GM12865 (cell line): ENCODE measurements at places on chromosomes 12 and 14.

DNA sequence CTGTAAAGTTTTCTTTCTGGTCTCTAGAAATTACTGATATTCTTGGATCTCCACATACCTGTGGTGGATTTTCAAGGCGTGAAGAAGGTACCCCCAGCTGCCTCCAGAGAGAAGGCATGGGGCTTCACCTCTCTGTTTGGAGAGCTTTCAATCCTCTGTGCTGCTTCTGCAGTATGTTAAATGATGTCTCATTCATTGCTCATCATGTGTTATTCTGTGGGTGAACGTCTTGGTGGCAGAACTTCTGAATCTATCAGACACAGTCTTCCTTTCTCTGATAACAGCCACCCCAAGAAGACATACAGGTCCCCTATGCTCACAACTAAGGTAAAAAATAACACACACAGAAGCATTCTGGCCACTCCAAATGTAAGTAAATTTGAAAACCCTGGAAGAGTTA, 221.3 kb upstream of the TMEM260 start:
- no peak for DNase-seq

GRCh38 chr12:55676707-55677106, 31.0 kb downstream of the ITGA7 start:
- no peak for DNase-seq

DNA sequence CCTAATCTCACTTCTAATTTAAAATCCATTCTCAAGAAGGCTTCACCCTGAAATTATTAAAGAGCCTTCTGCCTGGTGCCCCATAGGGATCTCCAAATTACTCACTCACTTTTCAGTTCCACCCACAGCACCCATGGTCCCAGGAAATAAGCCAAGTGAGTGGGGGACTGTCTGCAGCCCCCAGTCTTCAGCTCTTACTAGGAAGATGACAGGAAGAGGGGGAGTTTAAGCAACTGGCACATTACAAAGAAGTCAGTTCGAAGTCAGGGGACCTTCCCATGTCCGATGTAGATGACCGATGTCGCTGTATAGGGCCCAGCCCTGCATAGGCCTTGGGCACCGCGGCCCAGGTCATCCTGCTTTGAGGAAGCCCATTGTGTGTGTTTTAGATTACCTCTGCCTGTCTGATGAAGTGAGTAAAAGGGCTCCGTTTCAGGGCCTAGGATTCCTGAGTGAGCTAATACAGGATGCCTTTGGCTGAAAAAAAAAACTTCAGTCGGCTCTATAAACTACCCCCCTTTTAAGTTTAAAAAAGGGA, 1.9 kb downstream of the ACTN1 start:
- peak; percentile 12 for DNase-seq

DNA sequence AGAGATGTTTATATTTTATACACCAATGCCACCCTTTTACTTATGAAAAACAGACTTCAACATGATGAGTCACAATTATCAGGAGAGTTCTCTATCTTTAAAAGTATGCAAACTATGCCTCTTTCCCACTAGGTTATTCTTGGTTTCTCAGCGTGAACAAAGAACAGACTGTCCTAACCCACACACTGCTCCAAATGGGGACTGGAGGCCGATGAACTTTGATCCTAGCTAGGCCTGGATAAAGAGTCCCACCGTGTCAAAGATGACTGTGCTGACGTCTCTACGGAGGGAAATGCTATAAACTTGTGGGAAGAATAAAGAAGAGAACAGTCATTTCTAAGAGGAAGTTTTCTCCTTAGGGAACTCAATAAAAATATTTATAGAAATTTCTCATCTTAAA, 160.1 kb downstream of the EPS8 start:
- DNase-seq, result peak; percentile 39

DNA sequence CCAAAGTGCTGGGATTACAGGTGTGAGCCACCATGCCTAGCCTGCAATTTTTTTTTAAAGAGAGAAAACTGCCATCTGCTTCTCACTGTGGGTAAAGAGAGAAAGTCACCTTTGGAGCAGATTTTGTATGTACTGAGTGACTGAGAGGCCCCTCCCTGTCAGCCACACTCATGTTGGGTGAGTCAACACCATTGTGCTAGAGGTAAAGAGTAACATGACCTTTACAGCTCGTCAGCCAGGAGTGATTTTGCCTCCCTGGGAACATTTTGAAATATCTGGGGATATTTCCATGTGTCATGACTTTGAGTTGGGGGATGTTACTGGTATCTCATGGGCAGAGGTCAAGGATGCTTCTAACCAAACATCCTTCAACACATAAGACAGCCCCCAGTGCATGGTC, 115.2 kb downstream of the KSR2 start:
- DNase-seq, result no peak

GRCh38 chr14:90560991-90561390, 164.2 kb downstream of the CALM1 start:
- no peak for DNase-seq

DNA sequence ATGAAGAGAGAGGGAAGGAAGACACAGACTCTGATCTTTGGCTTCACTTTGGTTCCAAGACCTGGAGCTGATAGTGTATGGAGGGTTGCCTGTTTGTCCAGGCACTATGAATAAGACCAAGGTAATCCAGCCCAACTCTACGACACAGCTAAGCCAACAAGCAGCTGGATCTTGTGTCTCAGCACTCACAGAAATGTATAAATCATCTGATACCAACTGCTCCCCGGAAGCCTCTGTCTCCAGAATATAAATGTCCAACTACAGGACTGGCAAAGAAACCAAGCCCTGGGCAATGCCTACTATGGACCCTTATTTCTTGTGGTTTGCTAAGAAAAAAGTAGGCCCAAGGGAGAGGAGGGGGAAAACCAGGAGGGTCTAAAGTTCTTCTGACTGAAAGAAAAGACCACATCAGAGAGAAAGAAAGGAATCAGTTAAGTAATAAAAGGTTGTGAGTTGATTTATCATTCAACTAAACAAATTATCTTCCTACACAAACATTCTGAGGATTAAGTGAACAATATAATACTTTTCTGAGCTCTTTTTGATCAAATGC, 204.0 kb downstream of the DAD1 start:
- peak; percentile 33 for DNase-seq

DNA sequence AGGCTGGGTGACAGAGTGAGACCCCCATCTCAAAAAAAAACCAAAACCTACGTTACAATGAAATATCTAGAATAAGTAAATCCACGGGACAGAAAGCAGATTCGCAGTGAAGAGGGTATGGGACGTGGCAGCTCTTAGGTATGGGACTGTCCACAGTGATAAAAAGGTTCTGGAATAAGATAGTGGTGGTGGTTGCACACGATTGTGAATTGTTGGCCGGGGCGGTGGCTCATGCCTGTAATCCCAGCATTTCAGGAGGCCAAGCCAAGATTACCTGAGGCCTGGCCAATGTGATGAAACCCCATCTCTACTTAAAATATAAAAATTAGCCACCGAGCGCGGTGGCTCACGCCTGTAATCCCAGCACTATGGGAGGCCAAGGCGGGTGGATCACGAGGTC, 76.3 kb downstream of the KDM2B start:
- DNase-seq, result no peak

DNA sequence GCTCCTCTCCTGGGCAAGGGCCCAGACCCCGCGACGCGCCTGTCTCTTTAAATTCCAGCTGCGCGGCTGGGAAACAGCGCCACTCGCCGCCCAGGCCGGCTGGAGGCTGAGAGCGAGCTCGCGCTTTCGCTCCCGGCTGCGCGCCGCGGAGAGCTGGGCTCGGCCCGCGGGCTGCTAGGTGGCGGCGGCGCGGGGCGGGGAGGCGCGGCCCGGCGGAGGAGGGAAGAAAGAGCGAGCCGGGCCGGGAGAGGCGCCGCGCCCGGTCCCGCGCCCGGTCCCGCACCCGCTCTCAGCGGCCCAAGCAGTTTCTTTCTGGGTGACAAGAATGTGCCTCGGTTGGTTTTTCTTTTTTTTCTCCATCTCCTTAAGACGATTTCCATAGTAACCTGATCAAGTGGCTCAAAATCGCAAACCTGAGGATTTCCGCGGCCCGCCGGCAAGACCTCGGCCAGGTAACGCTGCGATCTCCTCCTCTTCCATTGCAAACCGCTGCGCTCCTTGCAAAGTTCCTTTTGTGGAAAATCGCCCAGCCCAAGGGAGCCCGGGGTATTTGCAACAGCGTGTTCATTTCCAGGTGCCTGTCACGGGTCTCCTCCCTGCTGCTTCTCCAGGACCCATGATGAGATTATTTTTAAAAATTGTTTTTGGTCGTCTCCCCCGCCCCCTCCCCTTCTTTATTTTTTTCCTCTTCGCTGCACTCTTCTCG, 259.5 kb upstream of the E2F7 start:
- peak; percentile 69 for DNase-seq

GRCh38 chr12:95439461-95440230, 34.3 kb upstream of the METAP2 start:
- DNase-seq, result no peak

- DNase-seq, result no peak
These were observed 90.0 kb downstream of the LRRC74A start for GRCh38 chr14:76916040-76916715.

DNA sequence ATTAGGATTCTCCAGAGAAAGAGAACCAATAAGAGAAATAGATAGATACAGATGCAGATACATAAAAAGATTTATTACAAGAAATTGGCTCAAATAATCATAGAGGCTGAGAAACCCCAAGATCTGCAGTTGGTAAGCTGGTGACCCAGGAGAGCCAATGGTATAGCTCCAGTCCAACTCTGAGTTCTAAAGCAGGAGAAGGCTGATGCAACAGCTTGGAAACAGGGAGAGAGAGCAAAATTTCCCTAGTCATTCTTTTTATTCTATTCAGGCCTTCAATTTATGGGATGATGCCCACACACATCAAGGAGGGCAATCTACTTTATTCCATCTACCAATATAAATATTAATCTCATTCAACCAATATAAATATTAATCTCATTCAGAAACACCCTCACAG, 218.2 kb downstream of the PRKD1 start:
- DNase-seq, result no peak

DNA sequence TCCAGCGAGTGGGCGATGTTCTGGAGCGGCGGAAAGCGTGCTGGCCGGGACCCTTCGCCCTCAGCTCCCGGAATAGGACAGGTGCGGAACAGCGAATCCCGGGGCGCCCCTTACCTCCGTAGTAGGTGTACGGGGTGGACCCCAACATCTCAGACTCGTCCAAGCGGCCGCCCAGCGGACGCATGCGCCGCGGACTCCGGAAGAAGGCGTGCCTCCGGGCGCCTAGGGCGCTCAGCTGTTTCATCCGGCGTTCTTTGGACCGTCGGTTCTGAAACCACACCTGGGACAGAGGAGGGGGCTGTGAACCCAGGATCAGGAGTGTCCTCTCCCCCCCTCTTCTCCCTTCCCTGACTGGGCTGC, 4.5 kb downstream of the LHX5 start:
- DNase-seq, result no peak

- no peak for DNase-seq
These were observed 54.9 kb upstream of the IGF1 start for GRCh38 chr12:102535306-102535705.

GRCh38 chr14:68860771-68861170, 67.9 kb upstream of the ZFP36L1 start:
- DNase-seq, result no peak

DNA sequence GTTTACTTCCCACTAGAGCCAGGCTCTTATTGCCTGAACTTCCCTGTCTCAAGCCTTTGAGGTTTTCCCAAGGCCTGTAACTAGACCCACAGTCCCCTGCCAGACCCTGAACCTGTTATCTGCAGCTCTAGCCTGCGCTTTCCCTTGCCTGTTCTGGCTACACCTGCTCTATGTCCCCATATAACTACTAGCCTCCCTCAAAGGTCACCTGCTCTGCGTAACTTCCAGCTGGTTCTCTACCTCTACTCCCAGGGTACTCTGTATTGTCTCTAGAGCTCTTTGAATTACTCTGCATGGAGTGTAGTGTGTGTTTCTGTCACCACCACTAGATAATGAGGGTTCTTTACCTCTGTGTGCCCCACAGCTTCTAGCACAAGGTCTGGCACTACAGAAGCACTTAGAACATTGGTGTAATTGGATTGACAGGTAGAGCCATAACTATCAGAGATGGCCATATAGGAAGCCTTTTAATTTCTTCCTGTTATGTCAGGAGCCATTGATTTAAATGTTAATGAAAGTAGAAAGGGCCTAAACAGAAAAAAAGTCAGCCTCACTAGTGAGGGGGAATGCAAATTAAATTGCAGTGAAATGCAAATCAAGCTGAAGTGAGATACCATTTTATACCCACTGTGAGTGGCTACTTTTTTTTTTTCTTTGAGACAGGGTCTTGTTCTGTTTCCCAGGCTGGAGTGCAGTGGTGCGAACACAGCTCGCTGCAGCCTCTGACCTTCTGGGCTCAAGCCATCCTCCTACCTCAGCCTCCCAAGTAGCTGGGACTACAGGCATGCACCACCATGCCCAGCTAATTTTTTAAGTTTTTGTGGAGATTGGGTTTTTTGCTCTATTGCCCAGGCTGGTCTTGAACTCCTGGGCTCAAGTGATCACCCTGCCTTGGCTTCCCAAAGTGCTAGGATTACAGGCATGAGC, 47.8 kb downstream of the EID3 start:
- no peak for DNase-seq

DNA sequence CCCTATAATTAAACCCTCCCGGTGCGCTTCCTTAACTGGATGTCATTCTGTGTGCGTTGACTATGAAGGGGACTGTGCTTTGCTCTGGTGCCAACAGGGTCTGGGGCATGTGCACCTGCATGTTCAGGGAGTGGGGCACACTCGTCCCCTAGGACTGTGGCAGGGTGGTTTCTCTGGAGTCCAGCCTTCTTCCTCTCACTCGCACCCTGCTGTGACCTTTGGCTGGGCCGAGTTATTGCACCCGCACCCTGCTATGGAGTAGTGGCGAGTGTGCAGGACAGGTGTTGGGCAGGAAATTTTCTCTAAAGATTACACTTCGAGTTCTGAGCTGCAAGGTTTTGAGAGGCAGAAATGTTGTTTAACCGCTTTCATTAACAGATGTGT, 138.9 kb downstream of the PLXNC1 start:
- DNase-seq, result no peak

- DNase-seq, result no peak
These were observed 11.3 kb upstream of the KCNH3 start for GRCh38 chr12:49527361-49528130.

GRCh38 chr12:40325349-40325960, 100.7 kb downstream of the LRRK2 start:
- peak; percentile 67 for DNase-seq

GRCh38 chr12:124032265-124032886, 59.4 kb downstream of the ZNF664 start:
- peak; percentile 44 for DNase-seq

DNA sequence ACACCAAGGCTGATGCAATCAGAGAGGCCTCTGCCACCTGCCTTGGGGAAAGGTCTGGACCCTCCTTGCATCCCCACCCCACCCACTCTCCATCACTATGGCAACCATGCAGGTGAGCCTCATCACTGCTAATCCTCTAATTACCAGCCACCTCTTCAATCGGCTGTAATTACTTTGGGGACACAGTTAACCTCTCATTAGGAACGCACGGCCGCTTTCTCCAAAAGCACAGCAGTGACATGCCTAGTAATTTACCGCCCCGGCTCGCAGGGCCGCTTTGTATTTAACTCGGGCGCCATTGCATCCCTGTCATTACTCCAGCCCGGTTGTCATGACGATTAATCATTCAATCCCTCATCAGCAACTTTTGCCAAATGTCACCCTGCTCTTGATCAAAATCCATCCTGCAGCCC, 36.3 kb upstream of the FAM222A start:
- no peak for DNase-seq

GRCh38 chr14:68877993-68878575, 85.2 kb upstream of the ZFP36L1 start:
- DNase-seq, result no peak
